ENCODE measurements at places on chromosomes 12 and 14.

DNA sequence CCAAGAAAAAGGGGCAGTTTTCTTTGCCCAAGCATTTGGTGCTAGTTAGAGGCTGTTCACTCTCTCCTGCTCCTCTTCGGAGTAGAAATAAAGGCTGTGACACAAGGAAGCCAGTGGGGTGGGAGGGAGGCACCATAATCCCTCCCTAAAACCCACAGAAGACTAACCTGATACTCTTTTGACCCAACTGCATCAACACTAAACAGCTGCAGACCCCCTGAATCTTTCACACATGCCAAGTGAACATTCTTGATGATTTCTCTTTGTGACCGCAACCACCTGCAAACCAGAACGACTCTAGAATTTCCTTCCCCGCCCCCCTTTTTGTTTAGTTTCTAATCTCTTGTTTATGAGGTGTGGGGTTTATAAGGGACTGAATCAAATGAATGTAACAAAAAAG lies 175.8 kb upstream of the BCL2L14 start:
- DNase-seq = no peak

DNA sequence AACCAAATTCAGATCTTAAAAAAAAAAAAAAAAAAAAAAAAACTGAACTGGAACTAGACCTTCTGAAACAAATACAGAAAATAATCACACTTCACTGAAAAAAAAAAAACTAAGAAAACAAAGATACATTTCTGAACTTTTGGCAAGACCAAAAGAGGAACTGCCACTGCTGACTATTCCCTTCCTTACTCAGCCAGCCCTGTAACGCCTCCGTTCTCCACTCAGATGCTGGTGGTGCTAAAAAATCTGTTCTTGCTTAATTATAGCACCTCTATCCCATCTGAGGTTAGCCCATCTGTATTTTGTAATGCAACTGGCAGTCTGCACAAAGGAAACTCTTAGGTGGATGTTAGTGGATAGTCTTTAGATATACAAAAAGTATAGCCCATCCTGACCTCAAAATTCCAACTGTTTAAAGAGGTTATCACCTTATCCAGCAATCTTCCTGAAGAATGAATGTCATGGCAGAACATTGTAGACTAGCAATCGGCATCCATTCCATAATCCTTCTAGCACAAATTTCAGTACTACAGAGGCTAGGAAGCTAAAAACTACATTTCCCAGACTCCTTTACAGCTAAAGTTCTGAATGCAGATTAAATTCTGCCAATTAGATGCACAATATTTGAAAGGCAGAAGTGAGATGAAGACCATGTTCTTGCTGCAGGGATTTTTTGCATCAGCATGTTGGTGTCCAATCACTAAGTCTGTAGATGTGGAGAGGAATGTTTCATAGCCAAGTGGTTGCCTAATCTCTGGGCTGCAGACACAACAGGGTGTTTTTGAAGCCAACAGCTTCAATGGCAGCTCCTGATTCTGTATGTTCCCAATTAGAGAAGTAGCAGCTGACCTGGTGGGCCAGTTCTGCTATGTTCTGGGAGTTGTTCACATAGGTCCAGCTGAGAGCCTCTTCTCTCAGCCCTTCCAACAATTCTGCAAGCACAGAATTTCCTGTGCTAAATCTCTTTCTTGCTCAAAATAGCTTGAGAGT lies 5.7 kb downstream of the MAP3K9 start:
- no peak for DNase-seq

DNA sequence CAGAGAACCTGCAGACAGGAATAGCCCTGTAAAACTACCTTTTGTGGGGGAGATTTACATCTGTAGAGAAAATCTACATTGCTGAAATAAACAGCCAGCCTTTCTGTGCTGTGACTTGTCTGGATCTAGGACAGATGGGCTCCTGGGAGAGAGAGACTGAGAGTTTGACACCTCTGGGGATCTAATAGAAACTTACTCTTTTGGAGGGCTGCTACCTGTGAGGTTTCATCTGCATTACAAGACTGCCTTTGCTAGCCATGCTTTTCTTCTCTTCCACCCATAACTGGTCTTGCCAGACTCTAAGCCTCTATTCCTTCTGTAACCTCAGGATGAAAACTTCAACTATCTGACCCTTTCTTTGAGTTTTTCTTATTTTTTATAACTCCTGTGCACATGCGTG lies 452.6 kb downstream of the ZFP36L1 start:
- DNase-seq = no peak

GRCh38 chr12:25364529-25365339 lies 114.0 kb upstream of the KRAS start:
- no peak for DNase-seq

GRCh38 chr12:101738920-101739665 lies at the start of gene SYCP3:
Gene SYCP3 (minus strand): TSS chr12:101739462. CDS start chr12:101737935, 1,527 bp downstream.
- DNase-seq = no peak

DNA sequence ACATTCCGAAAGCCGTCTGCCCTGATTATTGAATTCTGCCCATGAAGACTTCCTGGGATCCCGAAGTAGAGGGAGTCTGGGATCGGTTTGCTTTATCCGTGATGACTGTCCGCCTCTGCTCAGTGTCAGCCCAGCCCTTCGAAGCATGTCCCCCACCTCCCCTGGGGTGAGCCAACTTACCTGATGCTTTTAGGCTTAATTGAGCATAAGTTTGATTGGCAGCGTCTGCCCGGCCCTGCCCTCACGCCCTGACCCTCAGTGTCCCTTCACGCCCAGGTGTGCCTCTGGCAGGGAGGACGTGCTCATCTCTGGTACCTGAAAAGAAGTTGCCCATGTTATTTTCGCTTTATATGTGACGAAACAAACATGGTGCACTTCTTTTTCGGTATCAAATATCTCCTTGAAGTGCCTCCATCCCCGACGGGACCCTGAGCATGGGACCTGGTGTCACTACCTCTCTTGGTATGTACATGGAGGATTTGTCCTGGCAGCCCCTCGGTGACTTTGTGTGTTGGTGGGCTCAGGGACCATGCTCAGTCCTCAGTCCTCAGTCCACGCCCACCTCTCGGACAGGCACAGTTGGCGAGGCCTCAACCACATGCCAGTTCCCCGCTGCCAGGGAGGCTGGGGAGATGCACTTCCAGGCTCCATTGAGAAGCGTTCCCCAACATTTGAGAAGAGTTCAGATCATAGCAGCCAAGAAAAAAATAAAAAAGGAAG lies 130.1 kb upstream of the RTL1 start:
- DNase-seq = no peak

- DNase-seq = peak; percentile 86
Measured at GRCh38 chr14:104826189-104826860, 25.4 kb downstream of the ZBTB42 start.

DNA sequence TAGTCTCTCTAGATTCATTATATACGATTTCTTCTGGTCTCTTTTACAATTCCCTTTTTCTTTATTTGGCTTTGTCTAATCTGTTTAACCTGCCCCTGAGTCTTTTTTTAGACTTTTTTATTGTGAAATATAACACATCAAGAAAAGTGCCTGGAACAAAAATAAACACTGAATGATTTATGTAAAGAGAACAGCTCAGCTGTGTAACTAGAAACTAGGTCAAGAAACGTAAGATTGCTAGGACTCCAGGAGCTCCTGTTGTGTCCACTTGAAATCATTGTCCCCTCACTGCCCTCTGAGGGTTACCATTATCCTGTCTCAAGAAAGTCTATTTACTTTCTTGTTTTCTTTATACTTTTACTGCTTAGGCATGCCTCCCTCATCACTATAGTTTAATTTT lies 23.1 kb downstream of the EXD2 start:
- no peak for DNase-seq

- no peak for DNase-seq
Measured at GRCh38 chr12:93027041-93027440, 97.9 kb upstream of the EEA1 start.
